Uterus (tissue), 4 donors: ENCODE measurements at places on chromosomes 5 and 9. TPM values are rescaled to one million over a fixed set of nuclear protein-coding genes. Genes with fewer than 3 reads are reported as not detected.

DNA sequence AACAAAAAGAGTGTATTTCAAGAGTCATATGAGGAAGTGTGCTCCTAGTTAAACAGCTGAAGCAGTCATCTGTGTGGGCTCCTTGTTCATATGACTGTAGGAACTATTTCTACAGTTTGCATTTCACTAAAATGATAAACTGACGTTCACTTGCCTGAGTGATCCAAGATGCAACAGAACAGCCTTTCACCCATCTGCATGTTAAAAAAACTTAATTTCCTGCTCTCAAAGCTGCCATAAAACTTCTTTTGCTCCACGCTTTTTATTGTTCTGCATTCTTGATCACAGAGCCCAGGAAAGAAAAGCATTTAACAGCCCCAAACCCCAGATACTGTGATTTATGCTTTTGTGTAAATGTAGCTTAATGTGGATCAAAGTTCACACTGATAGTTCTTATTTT, 43.9 kb downstream of the ZNF608 start:
- H3K4me1 ChIP-seq, result no peaks in the 10 kb centered on the region
- no peak overlapping the region for H3K4me3 ChIP-seq
- H3K27ac ChIP-seq, result no peak overlapping the region

DNA sequence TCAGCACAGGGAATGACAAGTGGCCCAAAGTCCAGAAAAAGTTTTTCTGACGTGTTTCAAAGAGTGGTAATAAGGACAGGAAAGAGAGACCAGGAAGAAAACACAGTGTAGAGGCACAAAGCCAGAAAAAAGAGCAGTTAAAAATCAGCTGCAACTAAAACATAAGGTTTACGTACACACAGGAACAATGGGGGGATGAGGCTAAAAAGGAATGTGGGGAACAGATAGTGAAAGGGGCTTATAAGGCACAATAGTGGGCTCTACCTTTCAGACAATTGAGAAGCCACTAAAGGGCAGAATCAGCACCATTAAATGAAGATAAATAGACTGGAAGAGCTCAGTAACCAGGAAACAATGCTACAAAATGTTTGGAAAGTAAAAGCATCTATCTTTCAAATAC, 5.5 kb downstream of the ELP1 start:
- H3K27ac ChIP-seq, result no peak overlapping the region
- no peak for DNase-seq
- no peaks in the 10 kb centered on the region for H3K27me3 ChIP-seq

DNA sequence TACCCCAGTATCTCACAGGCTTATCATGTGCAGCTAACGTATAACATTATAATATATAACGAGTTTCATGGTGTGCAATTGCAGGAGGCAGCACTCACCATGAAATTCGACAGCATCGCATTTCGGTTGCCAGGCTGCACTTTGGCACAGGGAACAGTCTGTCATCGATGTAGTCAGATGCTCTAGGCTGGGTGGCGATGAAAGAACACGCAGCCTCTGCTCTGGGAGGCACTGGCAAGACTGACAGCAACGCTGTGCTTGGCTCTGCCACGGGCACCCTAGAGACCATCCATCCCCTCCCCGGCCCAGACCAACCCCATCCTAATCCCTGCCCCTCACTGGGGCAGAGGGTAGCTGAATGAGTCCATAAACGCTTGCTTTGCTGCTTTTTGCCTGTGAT, 290.8 kb downstream of the MED10 start:
- H3K4me3 ChIP-seq, result no peak overlapping the region
- H3K4me1 ChIP-seq, result no peaks in the 10 kb centered on the region
- H3K36me3 ChIP-seq, result no peaks in the 10 kb centered on the region

Gene PDE6A
- total RNA-seq, result 0.07 TPM
